HFFc6 (cell line): ENCODE measurements at places on chromosomes 2 and 18. TPM values are rescaled to one million over a fixed set of nuclear protein-coding genes. Genes with fewer than 3 reads are reported as not detected.

DNA sequence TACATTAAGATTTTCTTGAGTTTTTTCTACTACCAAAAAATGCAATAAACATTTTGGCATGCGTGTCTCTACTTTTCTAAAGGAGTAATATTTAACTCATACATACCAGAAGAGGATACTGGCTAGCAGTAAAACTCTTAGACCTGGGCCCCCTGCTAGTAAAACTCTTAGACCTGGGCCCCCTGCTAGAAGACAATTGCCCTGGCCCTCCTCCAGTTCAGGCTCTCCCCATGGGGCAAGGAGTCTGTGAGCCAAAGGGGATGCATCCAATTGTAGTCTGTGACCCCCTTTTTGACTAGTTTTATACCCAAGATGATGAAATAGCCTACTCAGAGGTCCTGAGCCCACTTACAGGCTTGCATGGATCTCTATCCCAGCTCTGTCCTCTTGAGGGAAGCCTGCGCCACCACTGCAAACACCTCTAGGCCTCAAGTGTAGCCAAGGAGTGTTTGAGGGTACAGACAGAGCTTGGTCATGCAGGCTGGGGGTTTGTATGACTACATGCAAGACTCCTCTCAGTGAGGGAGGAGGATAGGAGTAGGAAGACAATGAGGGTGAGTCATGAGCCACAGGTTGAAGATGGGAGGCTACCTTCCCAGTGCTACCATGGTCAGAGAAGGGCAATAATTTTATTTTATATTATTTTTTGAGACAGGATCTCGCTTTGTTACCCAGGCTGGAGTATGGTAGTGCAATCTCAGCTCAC, 45.2 kb upstream of the PGAP1 start:
- no peaks in the 10 kb centered on the region for H3K36me3 ChIP-seq
- H3K27me3 ChIP-seq = peaks cover 4% of the 10 kb centered on the region
- no peak overlapping the region for H3K27ac ChIP-seq
- peaks cover 24% of the 10 kb centered on the region; the same call in 1 of the 2 replicates for H3K4me1 ChIP-seq

Gene UGT1A10
- not detected in 3 replicates for total RNA-seq

- no peaks in the 10 kb centered on the region for H3K4me1 ChIP-seq
- no peaks in the 10 kb centered on the region for H3K27me3 ChIP-seq
- no peak overlapping the region for H3K27ac ChIP-seq
- DNase-seq = peak; percentile 19
- no peak overlapping the region for H3K4me3 ChIP-seq
Observed at GRCh38 chr2:169933124-169933711, 106.0 kb downstream of the UBR3 start.

- H3K4me3 ChIP-seq = no peak overlapping the region
- H3K27me3 ChIP-seq = no peaks in the 10 kb centered on the region; the same call in 1 of the 2 replicates
- no peaks in the 10 kb centered on the region for H3K36me3 ChIP-seq
- no peak for DNase-seq
- H3K27ac ChIP-seq = no peak overlapping the region
- no peaks in the 10 kb centered on the region for H3K4me1 ChIP-seq
Observed at GRCh38 chr18:34467058-34467457, 242.3 kb upstream of the NOL4 start.

DNA sequence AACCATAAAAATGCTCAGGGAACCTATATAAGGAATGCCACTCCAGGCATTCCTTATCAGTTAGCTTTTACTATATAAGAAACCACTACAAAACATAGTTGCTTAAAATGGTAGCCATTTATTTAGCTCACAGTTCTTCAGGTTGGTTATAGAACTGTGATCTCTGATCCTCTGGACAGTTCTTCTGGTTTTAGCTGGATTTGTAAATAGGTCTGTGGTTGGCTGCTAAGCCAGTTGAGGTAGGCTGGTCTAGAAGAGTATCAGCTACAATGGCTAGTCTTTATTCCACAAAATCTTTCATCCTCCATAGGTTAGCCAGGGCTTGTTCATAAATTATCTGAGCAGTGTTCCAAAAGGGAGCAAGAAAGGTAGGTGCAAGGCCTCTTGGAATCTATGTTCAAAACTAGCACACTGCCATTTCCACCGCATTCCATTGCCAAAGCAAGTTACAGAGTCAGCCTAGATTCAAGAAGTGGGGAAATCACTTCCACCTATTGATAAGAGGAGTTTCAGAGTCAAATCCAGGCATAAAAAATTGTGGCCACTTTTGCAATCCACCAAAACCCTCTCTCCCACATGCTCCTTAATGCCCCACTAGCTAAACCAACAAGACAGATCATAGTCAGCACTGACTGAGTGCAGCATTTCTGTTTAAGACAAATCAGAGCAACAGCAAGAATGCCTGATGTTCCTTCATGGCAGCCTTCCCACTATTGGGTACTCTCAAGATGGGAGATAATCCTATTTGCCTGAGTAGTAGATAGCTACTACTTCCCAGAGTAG, 146.4 kb downstream of the IRS1 start:
- H3K36me3 ChIP-seq = peaks cover 16% of the 10 kb centered on the region
- H3K4me1 ChIP-seq = peaks cover 70% of the 10 kb centered on the region
- no peak for DNase-seq
- no peak overlapping the region; the same call in 1 of the 2 replicates for H3K4me3 ChIP-seq

Gene VAMP8
- 0.45 to 0.48 TPM in 2 of 3 replicates, not detected in the other for total RNA-seq

Gene MAP3K19
- total RNA-seq = not detected in 3 replicates

- no peaks in the 10 kb centered on the region for H3K36me3 ChIP-seq
- DNase-seq = no peak
- H3K27ac ChIP-seq = no peak overlapping the region
- peaks cover 33% of the 10 kb centered on the region for H3K4me1 ChIP-seq
- no peak overlapping the region for H3K4me3 ChIP-seq
Observed at GRCh38 chr2:288758-289361, 969 bp upstream of the ALKAL2 start.

DNA sequence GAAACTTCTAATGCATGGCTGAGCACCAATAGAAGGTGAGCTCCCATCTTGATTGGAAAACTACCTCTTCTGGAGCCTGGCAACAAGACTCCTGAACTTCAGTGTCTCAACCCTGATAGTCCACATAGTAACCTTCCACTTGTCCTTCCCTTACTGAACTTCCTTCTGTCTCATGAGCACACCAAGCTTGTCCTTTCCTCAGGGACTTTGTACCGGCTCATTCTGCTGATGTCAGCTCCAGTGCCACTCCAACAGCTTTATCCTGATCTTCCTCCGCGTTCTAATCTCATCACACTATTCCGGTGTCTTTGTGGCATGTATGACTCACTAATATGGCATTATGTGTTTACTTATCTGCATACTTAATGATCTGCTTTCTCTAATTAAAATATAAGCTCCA, 862.0 kb upstream of the ID2 start:
- no peak overlapping the region for H3K4me3 ChIP-seq
- DNase-seq = no peak
- peaks cover 6% of the 10 kb centered on the region for H3K27me3 ChIP-seq
- H3K27ac ChIP-seq = no peak overlapping the region

GRCh38 chr2:54638103-54638502, 85.4 kb upstream of the EML6 start:
- H3K36me3 ChIP-seq = peaks cover 51% of the 10 kb centered on the region
- H3K4me1 ChIP-seq = peaks cover 41% of the 10 kb centered on the region
- no peak overlapping the region for H3K4me3 ChIP-seq
- no peak overlapping the region for H3K27ac ChIP-seq
- H3K27me3 ChIP-seq = no peaks in the 10 kb centered on the region
- DNase-seq = no peak

- peak overlapping the region; percentile 54 for H3K4me3 ChIP-seq
- H3K4me1 ChIP-seq = peaks cover 11% of the 10 kb centered on the region
- no peaks in the 10 kb centered on the region for H3K36me3 ChIP-seq
- H3K27ac ChIP-seq = no peak overlapping the region
Observed at GRCh38 chr2:201223089-201224073, 37.0 kb upstream of the CASP8 start.

DNA sequence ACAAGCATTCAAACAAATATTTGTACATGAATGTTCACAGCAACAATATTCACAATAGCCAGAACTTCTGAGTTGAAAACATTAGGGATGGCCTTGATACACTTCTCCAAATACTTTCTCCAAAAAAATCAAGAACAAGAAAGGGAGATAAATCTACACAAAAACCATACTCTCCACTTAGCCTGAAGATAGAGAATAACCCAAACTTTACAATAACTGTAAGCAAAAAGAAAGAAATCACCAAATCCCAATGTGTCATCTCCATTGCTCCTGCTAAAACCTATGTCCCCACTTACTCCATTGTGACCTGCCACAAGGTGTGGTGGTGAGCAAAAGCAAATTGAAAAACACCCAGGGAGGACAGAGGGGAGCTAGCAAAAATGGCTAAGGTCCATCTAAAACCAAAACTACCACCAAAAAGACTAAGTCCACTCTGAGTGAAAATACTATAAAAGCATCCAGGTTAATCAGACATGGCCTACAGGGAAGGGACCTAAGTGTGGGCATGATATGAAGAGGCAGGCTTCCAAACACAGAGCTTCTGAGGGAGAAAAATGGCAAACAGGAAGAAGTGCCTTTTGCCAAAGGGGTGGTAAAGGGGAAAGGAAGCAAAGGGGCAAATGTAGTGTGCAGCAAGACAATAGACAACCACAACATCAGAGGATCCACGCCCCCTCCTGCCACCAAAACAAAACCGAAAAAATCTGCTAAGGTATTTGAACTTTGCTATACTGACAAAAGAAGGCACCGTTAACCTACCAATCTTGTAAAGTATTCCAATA, 56.1 kb downstream of the NBAS start:
- no peak for DNase-seq
- H3K36me3 ChIP-seq = peaks cover 12% of the 10 kb centered on the region
- H3K27me3 ChIP-seq = no peaks in the 10 kb centered on the region; the same call in 1 of the 2 replicates
- H3K4me3 ChIP-seq = no peak overlapping the region

DNA sequence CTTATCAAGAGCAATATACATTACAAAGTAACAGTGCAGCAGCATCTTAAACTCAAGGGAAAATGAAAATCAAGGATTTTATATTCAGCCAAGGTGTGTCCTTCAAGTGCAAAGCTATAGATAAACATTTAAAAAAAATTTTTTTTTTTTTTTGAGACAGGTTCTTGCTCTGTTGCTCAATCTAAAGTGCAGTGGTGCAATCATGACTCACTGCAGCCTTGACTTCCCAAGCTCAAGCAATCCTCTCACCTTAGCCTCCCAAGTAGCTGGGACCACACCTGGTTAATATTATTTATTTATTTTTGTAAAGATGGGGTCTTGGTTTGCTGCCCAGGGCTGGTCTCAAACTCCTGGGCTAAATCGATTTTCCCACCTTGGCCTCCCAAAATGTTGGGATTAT, 9.0 kb downstream of the CDKL4 start:
- H3K27me3 ChIP-seq = peaks cover 2% of the 10 kb centered on the region; the same call in 1 of the 2 replicates
- H3K4me3 ChIP-seq = no peak overlapping the region
- no peak for DNase-seq
- H3K27ac ChIP-seq = no peak overlapping the region

GRCh38 chr2:223737207-223737606, 100.2 kb downstream of the AP1S3 start:
- peak overlapping the region; percentile 91 for H3K27ac ChIP-seq
- no peaks in the 10 kb centered on the region for H3K36me3 ChIP-seq
- DNase-seq = no peak
- no peak overlapping the region for H3K4me3 ChIP-seq
- no peaks in the 10 kb centered on the region; the same call in 1 of the 2 replicates for H3K27me3 ChIP-seq

Gene SCN9A
- 39.0 to 63.5 TPM (median 54.8 TPM) in 3 replicates for total RNA-seq

GRCh38 chr18:58943896-58944295, 79.2 kb downstream of the ZNF532 start:
- H3K4me1 ChIP-seq = peaks cover 28% of the 10 kb centered on the region
- H3K36me3 ChIP-seq = peaks cover 30% of the 10 kb centered on the region
- no peak overlapping the region for H3K4me3 ChIP-seq
- H3K27ac ChIP-seq = no peak overlapping the region
- DNase-seq = no peak

GRCh38 chr18:6633310-6633709, 96.2 kb upstream of the ARHGAP28 start:
- no peak overlapping the region for H3K27ac ChIP-seq
- H3K4me1 ChIP-seq = peaks cover 6% of the 10 kb centered on the region; the same call in 1 of the 2 replicates
- H3K27me3 ChIP-seq = peaks cover 2% of the 10 kb centered on the region; the same call in 1 of the 2 replicates
- H3K36me3 ChIP-seq = no peaks in the 10 kb centered on the region; the same call in 1 of the 2 replicates

GRCh38 chr2:159936471-159936870, 125.9 kb downstream of the PLA2R1 start:
- no peaks in the 10 kb centered on the region for H3K4me1 ChIP-seq
- no peaks in the 10 kb centered on the region for H3K36me3 ChIP-seq
- peaks cover 4% of the 10 kb centered on the region for H3K27me3 ChIP-seq
- no peak overlapping the region for H3K4me3 ChIP-seq

- DNase-seq = no peak
- H3K27ac ChIP-seq = no peak overlapping the region
- H3K4me3 ChIP-seq = no peak overlapping the region
Observed at GRCh38 chr2:60053791-60054190, 499.7 kb downstream of the BCL11A start.

Gene C18orf54
- 4.4 to 9.2 TPM (median 7.5 TPM) in 3 replicates for total RNA-seq

- no peak overlapping the region for H3K4me3 ChIP-seq
- DNase-seq = no peak
- peaks cover 14% of the 10 kb centered on the region for H3K36me3 ChIP-seq
- H3K4me1 ChIP-seq = peaks cover 54% of the 10 kb centered on the region
- H3K27me3 ChIP-seq = no peaks in the 10 kb centered on the region
Observed at GRCh38 chr2:117963446-117963845, 50.4 kb downstream of the CCDC93 start.

DNA sequence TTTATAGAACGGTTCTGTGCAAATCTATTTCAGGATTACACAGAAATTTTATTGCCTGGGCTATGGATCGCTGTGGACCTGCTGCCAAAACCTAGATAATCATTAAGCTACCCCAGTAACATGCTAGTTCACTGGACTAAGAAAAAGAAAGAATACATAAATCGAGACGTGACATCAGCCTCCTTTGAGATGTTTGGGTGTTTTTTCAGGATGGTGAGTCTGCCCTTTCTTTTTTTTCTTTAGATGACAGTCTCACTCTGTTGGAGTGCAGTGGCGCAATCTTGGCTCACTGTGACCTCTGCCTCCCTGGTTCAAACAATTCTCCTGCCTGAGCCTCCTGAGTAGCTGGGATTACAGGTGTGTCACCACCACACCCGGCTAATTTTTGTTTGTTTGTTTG, 52.0 kb downstream of the FHOD3 start:
- peaks cover 65% of the 10 kb centered on the region for H3K4me1 ChIP-seq
- no peak overlapping the region for H3K27ac ChIP-seq
- DNase-seq = no peak
- no peak overlapping the region for H3K4me3 ChIP-seq
- H3K27me3 ChIP-seq = no peaks in the 10 kb centered on the region; the same call in 1 of the 2 replicates

Gene CNDP2
- 87.6 and 91.9 TPM in 2 replicates for total RNA-seq

DNA sequence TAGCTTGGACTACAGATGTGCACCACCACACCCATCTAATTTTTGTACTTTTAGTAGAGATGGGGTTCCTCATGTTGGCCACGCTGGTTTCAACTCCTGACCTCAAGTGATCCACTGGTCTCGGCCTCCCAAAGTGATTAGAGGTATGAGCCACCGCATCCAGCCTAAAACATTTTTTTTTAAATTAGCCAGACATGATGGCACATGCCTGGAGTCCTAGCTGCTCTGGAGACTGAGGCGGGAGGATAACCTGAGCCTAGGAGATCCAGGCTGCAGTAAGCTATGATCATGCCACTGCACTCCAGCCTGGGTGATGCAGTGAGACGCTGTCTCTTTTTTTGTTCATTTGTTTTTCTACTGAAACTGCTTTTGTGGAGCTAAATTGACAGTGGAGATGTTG, 64.6 kb upstream of the ATG16L1 start:
- peaks cover 42% of the 10 kb centered on the region for H3K27me3 ChIP-seq
- DNase-seq = no peak
- H3K4me1 ChIP-seq = no peaks in the 10 kb centered on the region
- no peak overlapping the region for H3K4me3 ChIP-seq
- H3K27ac ChIP-seq = no peak overlapping the region

GRCh38 chr18:3495691-3496430, 45.9 kb downstream of the TGIF1 start:
- DNase-seq = no peak
- H3K4me3 ChIP-seq = no peak overlapping the region
- H3K36me3 ChIP-seq = no peaks in the 10 kb centered on the region
- H3K27me3 ChIP-seq = peaks cover 7% of the 10 kb centered on the region
- peaks cover 15% of the 10 kb centered on the region for H3K4me1 ChIP-seq
